ENCODE measurements at places on chromosomes 16 and 17.

GRCh38 chr17:32019228-32019627, 12.0 kb downstream of the LRRC37B start:
- DNase-seq = no peak

DNA sequence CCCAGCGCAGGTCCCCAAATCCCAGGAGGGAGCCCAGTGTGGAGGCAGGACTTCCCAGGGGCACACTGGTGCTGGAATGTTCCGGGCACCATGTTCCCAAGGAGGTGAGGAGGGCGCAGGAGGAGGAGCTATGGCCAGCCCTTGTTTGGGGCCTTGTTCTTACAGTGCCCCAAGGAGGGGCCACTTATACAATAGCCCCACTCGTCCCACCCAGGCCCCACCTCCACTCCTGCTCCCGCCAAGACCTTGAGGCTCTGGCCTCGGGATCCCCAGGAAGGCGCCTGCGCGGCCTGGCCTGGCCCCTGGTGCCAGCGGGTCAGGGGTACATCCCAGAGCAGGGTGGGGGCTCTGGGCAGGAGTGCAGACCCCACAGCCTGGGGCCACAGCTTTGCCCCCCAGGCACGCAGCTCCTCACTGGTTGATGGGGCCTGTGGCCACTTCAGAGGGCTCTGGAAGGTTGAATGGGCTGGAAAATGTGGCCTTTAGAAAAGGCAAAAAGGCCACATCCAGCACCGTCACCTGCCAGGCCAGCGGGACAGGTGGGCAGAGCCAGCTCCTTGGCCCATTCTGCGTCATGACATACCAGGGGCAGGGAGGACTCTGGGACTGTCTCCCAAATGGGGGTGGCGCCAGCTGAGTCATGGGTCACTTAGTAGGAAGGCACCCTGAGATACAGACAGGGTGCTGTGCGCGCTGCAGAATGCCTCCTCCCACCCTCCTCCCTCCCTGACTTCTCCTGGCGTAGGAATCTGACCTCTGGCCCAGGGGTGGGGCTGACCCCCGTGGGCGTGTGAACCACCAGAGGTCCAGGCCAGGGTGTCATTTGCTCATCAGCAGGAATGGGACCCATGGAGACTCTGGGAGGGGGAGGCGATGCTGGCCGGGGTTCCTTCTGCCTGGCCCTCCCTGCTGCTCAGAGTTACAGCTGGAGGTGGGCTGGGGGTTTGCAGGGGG, 32.3 kb upstream of the PVALEF start:
- no peak for DNase-seq

DNA sequence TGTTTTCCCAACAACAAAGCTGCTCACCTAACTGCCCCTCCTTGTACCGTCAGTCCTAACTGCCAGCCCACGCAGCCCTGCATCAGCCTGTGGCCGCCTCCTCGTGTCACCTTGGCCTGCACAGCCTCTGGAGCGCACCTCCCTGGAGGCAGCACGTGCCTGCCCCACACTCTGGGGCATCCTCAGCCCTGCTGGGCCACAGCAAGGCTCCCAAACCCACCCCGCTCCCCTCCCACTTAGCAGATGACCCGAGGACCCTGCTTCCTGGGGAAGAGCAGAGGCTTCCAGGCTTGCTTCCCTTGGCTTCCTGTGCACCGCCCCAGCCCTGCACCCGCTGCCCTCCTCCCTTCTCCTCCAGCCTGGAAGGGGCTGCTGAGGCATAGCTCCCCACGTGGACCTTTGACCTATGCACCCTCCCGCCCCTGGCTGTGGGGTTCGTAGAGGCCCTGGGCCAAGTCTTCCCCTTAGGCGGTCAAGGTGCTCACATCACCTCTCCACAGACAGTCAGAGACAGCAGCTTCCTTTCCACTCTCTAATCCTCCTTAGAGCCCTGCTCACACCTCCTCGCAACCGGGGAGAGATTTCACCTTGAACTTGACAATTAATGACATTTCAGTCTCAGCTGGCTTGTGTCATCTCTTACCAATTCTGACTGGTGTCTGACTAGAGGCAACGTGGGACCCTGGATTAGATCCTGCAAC, 115.0 kb downstream of the MGAT5B start:
- DNase-seq = no peak

DNA sequence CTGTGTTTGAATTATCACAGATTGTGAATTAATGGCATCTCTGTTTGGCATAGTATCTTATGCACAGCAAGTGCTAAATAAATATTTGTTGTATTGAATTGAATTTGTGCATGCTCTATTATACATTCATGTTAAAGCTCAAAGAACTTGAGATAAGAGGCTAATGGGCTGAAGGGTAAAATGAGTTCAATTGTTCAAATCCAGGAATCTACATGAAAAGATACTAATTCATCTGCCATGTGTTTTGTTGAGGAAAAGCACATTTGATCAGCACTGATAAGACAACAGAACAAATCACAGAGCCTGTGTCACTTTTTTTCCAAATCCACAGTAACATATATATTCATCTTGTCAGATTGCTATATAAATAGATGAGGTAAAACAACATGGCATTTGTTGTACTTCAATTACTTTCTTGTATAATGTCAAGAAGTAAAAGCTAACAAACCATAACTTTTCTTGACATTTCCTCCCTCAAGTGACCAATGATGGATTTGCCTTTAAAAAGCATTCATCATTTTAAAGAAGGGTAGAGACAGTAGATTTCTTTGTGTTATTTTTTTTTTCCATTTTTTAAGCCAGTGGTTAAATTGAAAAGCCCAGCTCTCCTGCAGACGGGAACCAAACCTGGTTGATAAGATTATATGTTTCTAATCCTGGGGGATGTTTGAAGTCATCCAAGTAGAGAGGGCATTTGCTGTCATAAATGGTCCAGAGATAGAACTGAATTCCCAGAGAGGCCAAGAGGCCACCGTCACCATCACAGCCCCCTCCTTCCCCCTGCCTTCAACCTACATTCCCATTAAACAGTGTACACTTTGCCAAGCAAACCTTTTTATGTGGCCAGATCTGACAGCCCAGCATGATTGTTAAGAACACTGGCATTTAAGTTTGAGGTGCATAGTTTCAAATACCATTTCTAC, 123.0 kb downstream of the CHD9NB start:
- no peak for DNase-seq

DNA sequence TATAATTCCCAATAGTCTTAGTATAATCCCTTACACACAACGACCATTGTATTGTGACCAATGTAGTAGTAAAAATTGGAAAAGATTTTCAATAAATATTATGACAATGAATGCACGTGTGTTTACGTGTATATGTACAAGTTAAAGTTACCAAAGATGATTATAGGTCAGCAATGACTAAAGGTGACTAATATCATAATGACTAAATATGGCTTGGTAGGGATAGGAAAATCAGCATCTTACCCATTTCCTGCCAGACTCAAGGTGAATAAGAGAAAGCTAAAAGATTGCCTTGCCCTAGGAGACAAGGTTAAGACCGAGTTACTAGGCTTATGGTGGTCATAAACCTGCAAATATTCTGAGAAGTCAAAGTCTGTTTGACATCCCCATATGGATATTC, 34.4 kb downstream of the CPD start:
- no peak for DNase-seq

DNA sequence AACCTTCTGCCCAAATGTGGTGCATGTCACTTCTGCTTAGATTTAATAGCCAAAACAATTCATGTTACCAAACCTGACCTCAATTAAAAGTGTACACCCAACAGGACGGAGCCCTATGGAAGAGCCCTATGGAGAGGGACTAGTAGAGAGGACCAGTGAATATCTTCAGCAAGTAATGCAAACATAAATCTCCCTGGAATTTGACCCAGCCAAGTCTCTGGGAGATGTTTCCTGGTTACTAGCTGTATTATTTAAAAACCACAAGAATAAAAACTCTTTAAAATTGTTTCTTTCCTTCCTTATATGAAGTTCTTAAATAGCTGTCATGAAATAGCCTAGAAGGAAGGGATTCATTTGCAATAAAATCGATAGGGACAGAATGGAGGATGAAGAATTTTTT, 255.8 kb downstream of the CDH11 start:
- DNase-seq = no peak

DNA sequence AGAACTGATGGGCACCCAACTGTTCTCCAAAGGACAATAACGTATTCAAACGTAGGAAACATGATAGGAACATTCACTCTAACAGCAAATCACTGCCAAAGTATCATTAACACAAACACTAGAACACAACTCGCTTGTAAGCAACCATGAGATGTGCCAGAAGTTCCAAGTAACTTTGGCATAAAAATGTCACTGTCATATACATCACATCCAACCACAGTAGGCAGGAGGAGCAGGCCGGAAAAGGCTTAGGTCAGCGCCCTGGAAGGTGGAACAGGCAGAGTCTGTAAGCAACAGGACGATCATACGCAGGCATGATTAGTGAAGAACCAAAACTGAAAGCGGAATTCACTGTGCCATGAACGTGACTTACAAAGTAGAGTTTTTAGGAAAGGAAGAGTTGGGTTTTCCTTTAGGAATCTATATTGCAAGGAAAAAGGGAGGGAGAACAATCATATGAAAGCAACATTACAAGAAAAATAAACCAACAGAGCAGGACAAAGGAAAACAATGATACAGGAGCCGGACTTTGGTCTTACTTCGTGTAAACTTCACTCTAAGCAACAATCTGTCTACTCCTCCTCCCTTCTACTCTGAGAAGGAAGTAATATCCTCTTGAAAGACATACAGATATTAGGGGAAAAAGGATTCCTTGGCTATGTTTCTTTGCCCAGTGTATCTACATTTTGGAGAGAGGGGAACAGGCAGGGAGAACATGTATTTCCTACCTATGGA, 52.3 kb downstream of the YWHAE start:
- peak; percentile 29 for DNase-seq

DNA sequence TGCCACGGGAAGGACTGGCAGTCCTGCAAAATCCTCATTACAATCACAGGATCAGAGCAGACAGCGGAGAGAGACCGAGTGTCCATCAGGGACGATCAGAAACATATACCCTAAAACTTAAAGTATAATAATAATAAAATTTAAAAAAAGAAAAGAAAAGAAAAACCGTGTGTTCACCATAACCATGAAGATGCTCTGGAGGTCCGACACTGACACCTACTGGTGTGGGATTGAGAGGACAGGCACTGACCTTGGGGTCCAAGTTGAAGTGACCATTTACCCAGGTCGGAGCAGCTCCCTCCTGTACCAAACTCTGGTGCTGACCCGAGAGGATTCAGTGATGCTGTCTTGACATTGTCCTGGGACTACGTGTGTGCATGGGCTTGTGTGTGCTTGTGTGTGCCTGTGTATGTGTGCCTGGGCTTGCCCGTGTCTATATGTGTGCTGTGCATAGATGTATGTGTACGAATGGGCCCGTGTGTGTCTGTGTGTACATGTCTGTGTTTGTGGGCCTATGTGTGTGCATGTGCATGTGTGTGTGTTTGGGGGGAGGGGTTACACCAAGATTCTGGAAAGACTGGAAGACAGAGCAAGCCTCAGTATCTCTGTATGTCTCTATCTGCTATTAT, 10.0 kb upstream of the CD300LD start:
- no peak for DNase-seq

DNA sequence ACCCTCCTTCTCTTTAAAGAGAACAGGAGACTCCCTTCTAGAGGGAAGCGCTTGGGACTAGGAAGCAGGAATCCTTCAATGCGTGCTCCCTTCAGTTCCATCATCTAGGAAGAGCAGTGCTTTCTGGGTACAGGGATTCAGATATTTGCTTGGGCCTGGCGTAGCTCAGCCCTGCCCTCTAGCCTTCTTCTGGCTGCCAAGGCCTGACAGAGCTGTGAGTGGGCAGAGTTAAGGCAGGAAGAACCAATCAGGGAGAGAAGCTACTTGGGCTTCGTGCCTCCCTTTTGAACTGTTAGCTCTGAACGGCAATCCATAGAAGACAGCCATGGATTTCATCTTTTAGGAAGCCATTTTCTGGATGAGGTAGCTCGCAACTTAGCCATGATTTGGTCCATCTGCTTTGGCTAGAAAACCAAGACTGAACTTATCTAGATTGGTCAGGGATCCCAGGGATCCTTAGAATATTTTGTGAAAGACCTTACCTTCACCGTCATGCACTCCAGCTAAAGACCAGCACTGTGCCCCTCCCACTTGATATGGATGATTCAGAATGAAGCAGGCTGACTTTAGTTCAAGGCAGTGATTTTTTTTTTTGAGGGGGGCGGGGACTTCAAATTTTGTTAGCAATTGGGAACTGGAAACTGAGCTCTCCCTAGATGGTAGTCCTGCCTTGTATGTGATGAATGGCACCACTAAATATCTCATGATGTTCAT, 2.5 kb upstream of the CORO6 start:
- DNase-seq = no peak

GRCh38 chr17:57459286-57459915, 203.1 kb downstream of the MSI2 start:
- no peak for DNase-seq

- no peak for DNase-seq
Observed at GRCh38 chr17:49915670-49916069, 53.3 kb upstream of the DLX4 start.

- no peak for DNase-seq
Observed at GRCh38 chr16:84357191-84357651, 11.1 kb upstream of the ATP2C2 start.

GRCh38 chr16:58264961-58265479, 29.8 kb downstream of the PRSS54 start:
- no peak for DNase-seq

DNA sequence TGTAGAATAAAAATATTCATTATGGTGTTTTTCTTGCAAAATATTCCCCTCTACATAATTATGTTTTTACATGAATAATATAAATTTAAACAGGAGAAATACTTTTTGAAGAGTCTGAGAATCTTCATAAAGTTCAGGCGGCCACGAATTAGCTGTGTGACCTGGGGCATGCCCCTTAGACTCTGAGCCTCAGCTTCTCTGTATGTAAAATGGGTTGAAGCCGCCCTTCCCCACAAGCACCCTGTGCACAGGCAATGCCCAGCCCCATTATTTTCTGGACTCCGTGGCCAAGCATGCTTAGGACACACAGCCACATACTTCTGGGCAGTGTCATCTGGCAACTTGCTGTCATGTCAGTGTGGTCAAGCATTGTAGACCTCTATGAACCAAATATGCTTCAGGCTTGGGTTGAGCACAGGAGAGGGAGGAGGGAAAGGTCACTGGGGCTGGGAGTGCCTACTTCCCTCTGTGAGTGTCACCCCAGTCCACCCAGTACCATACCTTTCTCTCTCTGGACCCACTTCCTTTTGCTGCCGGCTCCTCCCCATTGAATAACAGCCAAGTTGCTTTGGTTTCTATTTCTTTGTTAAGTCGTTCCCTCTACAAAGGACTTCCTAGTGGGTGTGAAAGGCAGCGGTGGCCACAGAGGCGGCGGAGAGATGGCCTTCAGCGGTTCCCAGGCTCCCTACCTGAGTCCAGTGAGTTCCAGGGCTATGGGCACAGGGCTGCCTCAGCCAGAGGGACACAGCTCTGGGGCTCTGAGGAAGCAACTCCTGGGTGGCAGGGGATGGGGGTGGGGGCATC, at the start of gene LGALS9:
Gene LGALS9 (plus strand): TSS at position 582 of the 804 bp plus-strand sequence. CDS start 78 bp downstream, at position 660.
- no peak for DNase-seq

All from right lung (tissue), 10 donors.